ENCODE measurements at places on chromosomes 2 and 18.

- no peak for DNase-seq
These were observed 39.4 kb downstream of the MAP4K4 start for GRCh38 chr2:101736861-101737291.

GRCh38 chr2:18891600-18892345, 302.4 kb upstream of the NT5C1B start:
- DNase-seq = no peak

GRCh38 chr2:152319822-152320570, 15.0 kb upstream of the FMNL2 start:
- DNase-seq = no peak

GRCh38 chr2:24749069-24749691, 44.0 kb downstream of the PTRHD1 start:
- DNase-seq = no peak

GRCh38 chr2:205681401-205682238, 681 bp upstream of the NRP2 start:
- no peak for DNase-seq

- DNase-seq = no peak
These were observed 825.3 kb downstream of the TRIB2 start for GRCh38 chr2:13542061-13542460.

- no peak for DNase-seq
These were observed 36.9 kb upstream of the SMIM21 start for GRCh38 chr18:75464356-75464755.

DNA sequence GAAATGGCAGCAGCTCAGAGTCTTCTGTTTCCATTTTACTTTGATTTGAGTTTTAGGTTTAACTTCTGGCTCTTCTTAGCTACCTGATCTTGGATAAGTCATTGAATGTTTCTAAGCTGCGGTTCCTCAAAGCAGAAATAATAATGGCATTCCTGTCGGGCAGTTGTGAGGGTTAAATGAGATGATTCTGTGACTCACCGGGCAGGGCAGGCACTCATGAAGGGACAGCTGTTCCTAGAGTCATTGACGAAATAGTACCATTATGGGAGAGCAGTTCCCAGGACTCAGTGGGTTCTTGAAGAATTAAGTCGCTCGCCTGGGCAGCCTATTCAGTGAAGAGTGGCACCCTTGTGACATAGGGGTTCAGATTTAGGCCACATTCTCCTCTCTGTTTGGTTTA, 10.3 kb downstream of the TRIB2 start:
- DNase-seq = no peak

DNA sequence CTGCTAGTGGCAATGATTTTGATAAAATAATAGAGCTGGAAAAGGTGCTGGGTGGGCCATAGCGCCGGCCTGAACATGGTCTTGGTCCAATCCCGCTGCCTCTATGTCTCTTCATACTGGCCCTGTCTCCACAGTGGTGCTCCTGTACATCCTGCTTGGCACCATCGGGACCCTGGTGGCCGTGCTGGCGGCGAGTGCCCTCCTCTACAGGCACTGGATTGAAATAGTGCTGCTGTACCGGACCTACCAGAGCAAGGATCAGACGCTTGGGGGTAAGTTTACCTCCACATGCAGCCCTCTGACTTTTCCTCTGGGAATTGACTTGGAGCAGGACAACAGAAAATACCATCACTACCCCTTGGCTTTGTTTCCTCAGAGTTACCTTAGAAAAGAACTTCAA, 24.0 kb downstream of the IL18RAP start:
- DNase-seq = no peak

GRCh38 chr2:41395692-41396091, 652.1 kb upstream of the PKDCC start:
- no peak for DNase-seq

Data from left lobe of liver (tissue), 2 donors.